ENCODE measurements at places on chromosomes 7 and 10. TPM values are rescaled to one million over a fixed set of nuclear protein-coding genes. Genes with fewer than 3 reads are reported as not detected.

OR2A5 gene
- total RNA-seq, result not detected

LAMB4 gene
- not detected for total RNA-seq

SEMA3E gene
- total RNA-seq, result not detected

VPS37D gene
- not detected for total RNA-seq

STMP1 gene
- 23.9 TPM for total RNA-seq

MYO1G gene
- total RNA-seq, result 533 TPM

GJD4 gene
- not detected for total RNA-seq

All from T-helper 2 cell treated with Interferon-gamma antibody and Interleukin-4, amounts not matched to agents 100 ng/mL and 5 ng/mL, for 36 hours (primary cell).